ENCODE measurements at places on chromosomes 3 and 15.
A peak's percentile ranks its signal among the peaks of the same experiment; 100 is the strongest.

DNA sequence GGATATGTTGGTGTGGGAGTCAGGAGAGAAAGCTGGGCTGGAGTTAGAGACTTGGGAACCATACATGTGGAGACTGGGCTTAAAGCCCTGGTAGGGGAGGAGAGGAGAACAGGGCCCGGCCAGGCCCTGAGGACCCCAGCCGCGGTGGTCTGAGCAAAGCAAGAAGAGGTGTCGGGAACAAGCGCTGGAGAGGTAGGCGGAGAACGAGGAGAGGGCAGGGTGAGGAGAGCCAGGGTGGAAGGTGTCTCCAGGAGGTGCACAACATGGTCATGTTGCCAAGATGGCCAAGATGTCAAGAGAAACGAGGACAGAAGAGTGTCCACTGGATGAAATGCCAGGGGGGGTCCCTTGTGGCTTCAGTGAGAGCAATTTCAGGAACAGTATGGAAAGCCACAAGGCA, 5.5 kb downstream of the CHAC1 start:
- DNase-seq, result no peak

DNA sequence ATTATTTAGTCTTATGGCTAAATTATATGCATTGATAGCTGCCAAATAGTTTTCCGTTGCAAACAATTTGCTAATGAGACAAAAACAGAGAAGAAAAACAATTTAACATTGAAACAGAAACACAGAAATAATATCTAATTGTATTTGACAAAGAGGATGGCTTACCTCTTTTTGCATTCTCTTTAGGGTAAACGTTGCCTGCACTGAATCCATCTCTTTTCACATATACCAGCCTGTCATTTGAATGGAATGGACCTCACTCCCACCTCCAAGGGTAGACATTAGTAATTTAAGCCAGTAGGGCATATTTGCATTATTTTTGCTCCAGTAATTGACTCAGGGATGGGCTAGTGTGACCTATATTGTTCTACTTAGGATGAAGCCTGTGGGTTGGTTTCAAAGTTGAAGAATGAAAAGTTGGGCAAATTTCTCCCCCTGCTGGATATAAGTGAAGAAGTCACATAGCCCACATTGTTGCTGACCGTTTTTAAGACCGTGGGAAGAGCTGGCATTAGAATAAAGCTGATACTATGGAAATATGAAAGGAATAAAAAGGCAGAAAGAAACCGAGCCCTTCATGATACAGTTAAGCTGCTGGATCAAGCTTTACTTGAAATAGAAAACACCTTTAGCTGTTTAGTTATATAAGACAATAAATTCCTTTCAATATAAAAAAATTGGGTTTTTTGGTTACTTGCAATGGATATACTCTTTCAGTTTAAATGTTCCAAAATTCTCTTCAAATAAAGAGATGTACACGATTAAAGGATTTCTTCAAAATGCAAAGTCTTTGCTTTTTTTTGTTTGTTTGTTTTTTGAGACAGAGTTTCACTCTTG, 26.9 kb downstream of the PIERCE2 start:
- DNase-seq, result no peak

DNA sequence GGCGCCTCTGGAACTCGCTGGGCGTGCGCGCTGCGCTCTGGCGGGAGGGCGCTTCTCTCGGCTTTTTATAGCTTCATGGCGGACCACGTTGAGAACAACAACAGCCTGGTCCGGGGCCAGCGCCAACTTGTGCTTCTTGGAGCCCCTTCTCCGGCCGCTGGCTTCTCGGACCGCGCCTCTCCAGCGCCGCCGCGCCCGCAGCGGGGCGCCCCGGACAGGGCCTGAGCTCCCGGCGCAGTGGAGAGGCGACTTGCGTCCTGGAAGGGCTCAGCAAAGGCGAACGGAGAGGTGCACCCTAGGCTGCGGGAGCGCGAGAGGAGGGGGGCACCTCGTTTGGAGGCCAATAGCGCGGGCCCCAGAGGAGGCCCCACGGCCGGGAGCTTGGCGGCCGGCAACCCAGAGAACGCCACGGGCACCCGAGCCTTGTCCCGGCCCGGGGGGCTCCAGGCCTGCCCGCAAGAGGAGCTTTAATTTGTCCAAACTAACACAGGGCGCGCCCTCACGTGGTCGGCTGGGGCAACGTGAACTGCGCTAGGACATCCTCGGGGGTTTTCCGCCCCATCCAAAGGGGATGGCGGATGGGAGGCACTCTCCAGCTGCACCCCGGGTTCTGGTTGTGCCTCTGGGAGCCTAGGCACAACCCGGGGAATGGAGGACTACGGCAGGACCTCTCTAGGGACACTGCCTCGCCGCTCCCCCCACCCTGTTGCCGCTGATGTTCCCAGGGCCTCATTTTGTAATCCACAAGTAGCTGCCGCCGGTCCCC, 37.8 kb downstream of the HMCES start:
- DNase-seq, result peak; percentile 93

- no peak for DNase-seq
Observed at GRCh38 chr15:70321172-70321819, 223.6 kb upstream of the TLE3 start.

GRCh38 chr15:70596354-70597055, 166.9 kb downstream of the UACA start:
- no peak for DNase-seq

DNA sequence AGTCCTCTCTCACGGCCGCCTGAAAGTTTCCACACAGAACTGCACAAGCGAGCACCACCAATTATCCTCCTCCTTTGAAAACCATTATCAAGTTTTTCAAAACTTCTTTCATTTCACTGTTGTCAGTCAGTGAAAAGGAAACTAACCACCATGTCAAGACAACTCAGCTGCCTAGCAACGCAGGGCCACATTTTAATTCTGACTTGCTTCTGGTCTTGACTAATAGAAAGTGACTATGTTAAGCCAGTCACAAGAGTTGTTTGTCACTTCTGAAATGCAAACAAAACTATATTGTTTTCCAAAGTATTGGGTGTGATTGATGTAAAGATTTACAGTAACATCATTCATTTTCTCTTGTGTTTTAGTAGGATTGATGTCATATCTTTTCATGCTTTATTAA, 612.8 kb upstream of the AGTR1 start:
- no peak for DNase-seq

DNA sequence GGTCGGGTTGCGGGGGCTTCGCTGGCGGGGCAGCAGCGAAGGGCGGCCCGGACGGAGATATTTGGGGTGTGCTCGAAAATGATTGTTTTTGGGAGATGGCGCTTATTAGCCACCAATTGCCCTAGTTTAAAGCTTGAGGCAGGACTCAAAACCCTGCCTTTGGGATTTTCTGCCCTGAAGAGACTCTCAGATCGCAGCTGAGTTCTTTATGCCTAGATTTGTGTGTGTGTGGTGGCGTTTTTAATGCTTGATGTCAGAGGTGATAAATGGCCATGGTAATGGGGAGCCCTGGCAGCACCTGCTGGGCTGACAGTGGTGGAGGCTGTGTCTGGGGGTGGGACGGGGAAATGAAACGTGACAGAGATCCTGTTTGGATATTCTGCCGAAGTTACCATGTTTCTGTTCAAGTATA, 604 bp downstream of the KCTD6 start:
- peak; percentile 5 for DNase-seq

GRCh38 chr3:13884851-13885703, 5.2 kb upstream of the WNT7A start:
- DNase-seq, result peak; percentile 72

- no peak for DNase-seq
Observed at GRCh38 chr3:193389335-193389734, 10.8 kb upstream of the ATP13A5 start.

- no peak for DNase-seq
Observed at GRCh38 chr3:112605285-112605684, 35.7 kb downstream of the CCDC80 start.

GRCh38 chr3:66019896-66020295, 18.8 kb downstream of the MAGI1 start:
- DNase-seq, result no peak

All from activated T-cell treated with anti-CD3 and anti-CD28 coated beads, Interleukin-2, amount 50 U/mL, for 4 hours (primary cell).